ENCODE measurements at places on chromosomes 6 and 20.

DNA sequence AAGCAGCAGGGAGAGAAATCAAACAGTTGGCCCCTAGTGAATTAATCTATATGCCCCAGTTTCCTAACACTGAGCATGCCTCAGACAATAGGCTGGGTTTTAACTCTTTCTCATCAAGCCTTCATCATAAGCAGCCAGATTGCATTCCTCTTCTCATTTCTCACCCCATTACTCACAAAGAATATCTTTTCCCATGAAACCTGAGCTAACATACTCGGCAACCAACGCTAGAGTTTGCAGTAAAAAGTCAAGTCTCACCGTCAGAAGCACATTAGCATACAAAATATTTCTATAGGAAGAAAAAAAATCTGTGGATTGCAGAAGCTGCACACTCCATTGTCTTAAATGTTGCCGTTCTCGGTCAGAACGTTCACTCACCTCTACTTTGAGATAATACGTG lies 429.9 kb upstream of the ARID1B start:
- DNase-seq = no peak

GRCh38 chr6:41801380-41801779 lies 13.9 kb downstream of the TOMM6 start:
- no peak for DNase-seq

DNA sequence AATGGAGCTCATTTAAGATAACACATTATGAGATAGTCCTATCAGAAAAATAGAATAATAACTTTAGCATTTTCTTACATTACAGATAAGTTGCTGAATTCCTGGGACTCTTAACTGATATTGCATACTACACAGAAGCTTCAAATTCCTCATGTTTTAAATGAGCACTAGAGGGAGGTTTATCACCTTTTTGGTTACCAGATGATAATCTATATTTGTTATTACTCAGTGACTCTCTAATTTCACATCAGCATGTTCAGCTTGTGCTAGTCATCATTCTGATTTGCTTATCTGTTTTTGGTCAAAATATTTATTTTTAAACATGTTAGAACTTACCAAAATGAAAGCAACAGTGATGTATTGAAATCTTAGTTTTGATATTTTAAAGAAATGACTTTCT lies 20.5 kb upstream of the GJA10 start:
- no peak for DNase-seq

DNA sequence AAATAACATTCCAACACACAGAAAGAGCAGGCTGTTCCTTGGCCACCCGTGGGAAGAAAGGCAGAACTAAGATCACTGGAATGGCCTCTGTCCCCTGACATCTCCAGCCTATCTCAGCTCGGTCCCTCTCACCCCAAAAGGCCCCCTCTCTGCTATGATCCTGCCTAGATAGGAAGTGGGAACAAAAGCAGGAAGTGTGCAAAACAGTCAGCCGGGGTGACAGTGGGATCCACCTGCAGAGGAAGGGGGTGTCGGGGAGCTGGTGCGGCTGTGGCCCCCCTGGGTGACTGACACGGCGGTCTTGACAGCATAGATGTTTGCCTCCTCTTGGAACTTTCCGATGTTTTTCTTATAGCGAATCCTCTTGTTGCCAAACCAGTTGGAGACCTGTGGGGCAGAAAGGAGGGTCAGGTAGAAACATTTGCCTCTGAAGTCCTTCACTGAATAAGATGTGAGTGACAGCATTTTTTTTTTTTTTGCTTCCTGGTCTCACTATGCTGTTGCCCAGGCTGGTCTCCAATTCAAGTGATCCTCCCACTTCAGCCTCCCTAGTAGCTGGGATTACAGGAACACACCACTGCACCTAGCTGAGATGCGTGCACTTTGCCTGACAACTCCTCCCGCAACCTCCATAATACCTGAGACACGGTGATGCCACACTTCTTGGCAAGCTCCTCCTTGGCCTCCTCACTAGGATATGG lies 2.8 kb downstream of the PBX2 start:
- no peak for DNase-seq

- DNase-seq = no peak
Observed at GRCh38 chr6:16533210-16533609, 228.1 kb downstream of the ATXN1 start.

GRCh38 chr6:4743062-4743461 lies 33.1 kb upstream of the CDYL start:
- no peak for DNase-seq

GRCh38 chr20:5170341-5170740 lies 43.5 kb downstream of the CDS2 start:
- no peak for DNase-seq

Measured in CD4-positive, alpha-beta T cell treated with Interferon gamma for 1 hour (primary cell).